ENCODE measurements at places on chromosomes 4 and X.

DNA sequence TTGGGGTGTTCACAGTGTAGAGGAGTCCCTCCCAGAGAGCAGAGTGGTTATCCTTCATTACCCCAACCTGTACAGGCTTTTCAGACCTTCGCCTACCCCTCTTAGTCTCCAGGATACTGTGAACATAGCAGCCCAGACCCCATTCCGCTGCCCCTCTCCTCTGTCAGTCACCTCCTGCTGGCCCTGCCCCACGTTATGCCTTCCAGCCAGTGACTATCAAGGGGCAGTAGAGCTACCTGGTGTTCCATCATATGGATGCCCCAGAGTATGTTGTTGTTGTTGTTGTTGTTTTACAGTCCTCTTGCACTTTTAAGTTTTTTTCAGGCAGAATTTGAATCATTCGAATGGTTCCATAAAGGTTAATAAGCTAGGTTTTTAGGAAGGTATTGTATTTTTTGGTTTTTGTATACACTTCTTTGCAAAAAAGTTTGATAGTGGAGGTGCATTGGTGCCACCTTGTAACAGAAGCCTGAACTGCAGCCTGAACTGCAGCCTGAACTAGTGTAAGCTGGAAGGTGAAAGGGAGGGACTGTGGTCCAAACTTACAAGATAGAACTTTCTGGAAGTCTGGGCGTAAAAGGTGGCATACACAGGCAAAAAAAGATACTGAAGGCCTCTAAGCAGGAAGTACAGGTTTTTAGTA, 101.4 kb upstream of the RAB40AL start:
- no peak for DNase-seq

DNA sequence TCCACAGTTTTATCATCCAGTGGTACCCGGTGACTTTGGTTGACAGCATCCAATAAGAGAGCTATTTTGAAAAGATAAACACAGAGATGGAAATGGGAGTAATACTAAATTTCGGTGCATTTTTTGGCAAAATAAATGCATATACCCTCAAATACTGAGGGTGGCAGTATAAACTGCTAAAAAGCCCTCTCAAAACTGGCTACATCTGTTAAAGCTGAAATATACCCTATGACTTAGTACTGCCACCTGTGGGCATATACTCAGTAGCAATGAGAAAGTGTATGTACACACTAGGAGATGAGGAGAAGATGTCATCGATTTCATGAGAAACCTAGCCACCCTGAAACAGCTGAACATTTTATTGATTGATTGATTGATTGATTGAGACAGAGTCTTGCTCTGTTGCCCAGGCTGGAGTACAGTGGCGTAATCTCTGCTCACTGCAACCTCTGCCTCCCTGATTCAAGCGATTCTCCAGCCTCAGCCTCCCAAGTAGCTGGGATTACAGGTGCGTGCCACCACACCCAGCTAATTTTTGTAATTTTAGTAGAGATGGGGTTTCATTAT, 12.2 kb upstream of the TMEM128 start:
- peak; percentile 66 for DNase-seq

DNA sequence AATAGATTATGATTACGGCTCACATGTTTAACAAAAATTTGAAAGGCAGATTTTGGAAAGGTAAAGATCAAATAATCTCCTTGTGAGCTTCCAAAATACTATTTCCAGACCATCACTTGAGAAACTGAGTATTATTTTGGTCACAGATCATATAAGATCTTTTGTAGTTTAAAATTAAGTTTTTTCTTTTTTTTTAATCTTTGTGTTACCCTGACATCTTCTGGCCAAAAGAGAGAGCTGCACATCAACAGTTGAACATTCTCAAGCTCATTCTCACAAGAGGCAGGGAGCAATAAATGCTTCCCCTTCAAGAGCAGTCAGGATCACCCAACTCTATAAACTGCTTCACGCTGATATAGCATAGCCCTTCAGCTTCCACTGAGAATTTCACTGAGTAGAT, 15.9 kb downstream of the TMEM192 start:
- no peak for DNase-seq

DNA sequence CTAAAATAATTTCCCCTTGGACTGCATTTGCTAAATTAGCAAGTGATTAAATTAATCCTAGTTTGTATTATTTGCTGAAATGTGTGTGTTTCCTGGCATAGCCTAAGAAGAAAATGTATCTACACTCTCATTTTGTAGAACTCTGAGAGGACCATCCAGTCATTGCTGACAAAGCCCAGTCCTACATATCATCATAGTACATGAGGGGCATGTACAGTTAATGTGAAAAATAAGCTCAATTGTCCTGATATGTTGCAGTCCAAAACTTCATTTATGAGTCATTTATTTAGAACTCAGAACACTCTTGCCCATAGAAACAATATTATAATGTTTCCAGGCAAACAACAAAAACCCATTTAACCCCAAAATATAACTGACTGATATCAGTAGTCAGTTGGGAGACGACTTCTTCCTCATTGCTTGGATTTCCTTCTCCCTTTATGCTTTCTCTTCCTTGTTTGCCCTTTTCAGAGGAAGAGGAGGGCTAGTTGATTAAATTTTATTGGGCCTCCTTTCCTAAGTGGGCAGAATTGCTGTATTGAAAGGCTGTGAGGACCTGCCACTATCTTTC, 26.9 kb upstream of the BBS12 start:
- DNase-seq, result no peak

- no peak for DNase-seq
Measured at GRCh38 chrX:50431623-50432022, 39.0 kb downstream of the DGKK start.

DNA sequence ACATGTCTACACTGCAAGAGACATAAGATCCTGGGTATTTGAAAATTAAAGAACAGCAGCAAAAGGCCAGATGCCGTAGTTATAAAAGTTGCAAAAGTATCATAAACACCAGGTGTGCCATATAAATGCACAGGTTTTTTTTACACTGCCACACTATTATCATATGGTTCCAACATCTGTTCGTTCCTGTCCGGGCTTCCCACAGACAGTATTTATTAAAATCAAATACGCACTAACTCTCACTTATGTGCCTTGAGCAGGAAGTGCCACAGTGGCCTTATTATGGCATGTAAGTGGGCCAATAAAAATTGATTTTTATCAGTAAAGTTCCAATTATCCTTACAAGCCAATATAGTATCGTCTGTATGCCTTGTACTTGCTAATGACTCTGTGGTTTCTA, 873.2 kb downstream of the RPA4 start:
- DNase-seq, result no peak

- no peak for DNase-seq
Measured at GRCh38 chrX:110081740-110082139, 78.8 kb downstream of the TMEM164 start.

- no peak for DNase-seq
Measured at GRCh38 chr4:165118256-165118909, 5.7 kb upstream of the TMEM192 start.

- no peak for DNase-seq
Measured at GRCh38 chrX:134929808-134930207, 61.0 kb upstream of the SMIM10 start.

- no peak for DNase-seq
Measured at GRCh38 chr4:100738196-100739165, 220.7 kb upstream of the EMCN start.

GRCh38 chrX:100648458-100649417, 4.7 kb downstream of the SRPX2 start:
- DNase-seq, result no peak

- no peak for DNase-seq
Measured at GRCh38 chr4:38664706-38665401, 855 bp downstream of the KLF3 start.

DNA sequence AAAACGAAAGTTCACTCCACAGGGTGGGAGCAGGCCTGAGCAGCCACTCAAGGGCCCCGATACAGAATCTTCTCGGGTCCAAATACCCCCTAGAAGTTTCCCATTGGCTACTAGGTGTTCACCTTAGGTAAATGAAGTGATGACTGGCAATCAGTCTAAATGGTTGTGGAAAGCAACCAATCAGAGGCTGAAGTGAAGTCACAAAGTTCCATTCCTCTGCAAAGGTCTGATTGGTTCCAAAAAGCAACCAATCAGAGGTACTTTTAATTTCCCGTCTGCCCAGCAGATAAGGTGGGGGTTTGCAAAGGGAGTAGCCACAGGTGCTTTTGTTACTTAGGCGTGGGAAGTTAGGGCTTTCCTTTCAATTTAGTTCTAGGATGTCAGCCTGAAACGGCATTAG, 58.2 kb upstream of the NKAP start:
- no peak for DNase-seq

Data from T-helper 2 cell (primary cell).